GM12892 (cell line): ENCODE measurements at places on chromosomes 13 and 19.

GRCh38 chr19:858284-858683 lies 1.2 kb upstream of the CFD start:
- no peak for DNase-seq

DNA sequence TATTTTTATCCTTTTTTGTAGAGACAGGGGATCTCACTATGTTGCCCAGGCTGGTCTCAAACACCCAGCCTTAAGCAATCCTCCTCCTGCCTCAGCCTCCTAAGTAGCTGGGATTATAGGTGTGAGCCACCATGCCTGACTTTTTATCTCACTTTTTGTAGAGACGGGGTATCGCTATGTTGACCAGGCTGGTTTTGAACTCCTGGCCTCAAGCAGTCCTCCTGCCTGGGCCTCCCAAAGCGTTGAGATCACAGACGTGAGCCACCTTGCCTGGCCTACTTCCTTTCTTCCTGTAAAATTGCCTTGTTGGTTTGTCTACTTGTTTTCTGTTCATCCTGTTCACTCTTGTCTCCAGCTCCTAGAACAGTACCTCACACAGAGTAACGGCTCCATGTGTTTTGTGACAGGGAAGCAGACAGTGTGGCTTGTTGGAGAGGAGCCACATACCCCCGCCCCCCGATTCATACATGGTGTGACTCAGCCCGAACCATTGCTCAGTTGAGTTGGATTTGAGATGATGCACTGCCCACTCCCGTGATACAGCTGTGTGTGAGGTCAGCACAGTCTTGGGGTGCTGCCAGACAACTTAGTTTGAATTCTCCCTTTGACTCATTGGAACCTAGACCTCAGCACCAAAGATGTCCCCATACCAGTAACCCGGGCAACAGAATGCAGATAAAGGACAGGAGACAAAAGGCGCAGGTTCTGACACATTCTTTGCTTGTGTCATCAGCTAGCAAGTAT lies 34.2 kb downstream of the GPR42 start:
- peak; percentile 54 for DNase-seq

DNA sequence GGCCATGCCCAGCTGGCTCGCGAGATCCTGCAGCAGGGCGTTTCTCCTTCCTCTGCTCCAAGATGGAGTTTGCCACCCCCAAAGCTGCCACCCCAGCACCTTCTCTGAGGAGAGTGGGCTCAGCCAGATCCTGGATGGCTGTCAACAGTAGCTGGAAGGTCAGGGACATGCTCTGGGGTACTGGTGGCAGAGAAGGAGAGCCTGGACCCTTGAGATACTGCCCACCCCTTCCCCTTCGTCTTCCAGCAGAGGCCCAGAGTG lies 11.6 kb downstream of the IRGC start:
- DNase-seq = no peak

DNA sequence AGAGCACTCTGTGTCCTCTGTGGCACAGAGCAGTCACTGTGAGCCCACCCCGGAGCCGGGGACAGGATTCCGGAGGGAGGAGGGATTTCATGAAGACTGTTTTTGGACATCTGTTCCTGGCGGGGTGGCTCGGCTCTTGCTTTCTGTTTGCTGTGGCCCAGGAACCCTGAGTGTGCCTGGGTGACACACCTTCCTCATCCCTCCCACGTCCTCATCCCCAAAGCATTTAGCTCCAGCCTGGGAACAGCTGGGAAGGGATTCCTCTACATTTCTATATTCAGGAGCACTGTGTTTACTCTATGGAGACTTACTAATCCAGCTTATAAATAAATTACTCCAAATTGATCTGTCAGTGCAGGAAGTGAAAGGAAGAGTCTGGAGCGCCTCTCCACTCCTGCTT lies 97.8 kb upstream of the UBL3 start:
- no peak for DNase-seq
